Inflammatory macrophage treated with lipopolysaccharide for 1 hour (primary cell): ENCODE measurements at places on chromosomes 12 and 14.

DNA sequence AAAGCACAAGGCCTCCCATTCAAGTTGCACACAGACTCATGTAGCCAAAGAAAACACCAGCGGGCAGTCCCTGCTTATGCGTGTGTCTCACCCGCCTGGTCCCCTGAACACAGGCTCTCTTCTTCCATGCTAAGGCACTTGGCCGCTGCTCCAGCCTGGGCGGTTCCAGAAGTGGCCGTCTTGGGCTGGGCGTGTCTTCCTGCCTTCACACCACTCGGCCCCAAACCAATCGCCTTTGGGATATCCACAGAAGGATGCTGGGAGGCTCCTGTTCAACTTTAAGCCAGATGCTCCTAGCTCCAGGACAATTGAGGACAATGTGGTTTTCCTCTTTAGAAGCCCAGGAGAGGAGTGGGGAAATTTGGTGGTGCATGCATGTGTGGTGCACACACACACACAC, 2.2 kb downstream of the SCARB1 start:
- no peak for DNase-seq

DNA sequence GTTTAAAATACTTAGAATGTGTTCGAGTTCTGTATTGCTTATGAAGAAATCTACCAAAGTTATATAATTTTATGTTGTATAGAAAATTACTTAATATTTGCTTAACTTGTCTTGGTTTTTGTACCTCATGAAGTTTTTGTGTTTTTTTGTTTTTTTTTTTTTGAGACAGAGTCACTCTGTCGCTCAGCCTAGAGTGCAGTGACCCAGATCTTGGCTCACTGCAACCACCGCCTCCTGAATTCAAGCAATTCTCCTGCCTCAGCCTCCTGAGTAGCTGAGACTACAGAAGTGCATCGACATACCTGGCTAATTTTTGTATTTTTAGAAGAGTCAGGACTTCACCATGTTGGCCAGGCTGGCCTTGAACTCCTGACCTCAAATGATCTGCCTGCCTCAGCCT, 69.9 kb downstream of the MON2 start:
- DNase-seq: no peak

- peak; percentile 93 for DNase-seq
Observed at GRCh38 chr12:124939421-124940142, 25.1 kb upstream of the UBC start.

GRCh38 chr12:103573185-103573584, 13.9 kb upstream of the STAB2 start:
- DNase-seq: no peak

- DNase-seq: no peak
Observed at GRCh38 chr14:96281486-96281885, 25.5 kb downstream of the BDKRB1 start.

DNA sequence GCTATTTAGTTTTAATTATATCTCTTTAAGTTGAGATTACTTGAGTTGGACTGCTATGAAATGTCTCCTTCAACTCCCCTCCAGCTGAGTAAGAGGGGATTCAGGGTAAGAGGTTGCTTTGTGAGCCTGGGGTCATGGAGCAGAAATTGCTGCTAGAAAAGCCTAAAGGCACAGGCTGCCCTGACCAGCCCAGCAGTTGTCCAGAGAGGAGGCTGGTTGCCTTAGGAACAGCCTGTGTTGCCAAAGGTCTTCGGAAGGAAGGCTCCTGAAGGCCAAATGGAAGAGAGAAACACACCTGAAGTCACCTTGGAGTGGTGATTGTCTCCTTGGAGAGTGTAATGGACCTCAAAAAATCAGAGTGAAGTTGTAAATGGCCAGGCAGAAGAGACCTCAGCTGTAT, 235.5 kb upstream of the PDE3A start:
- no peak for DNase-seq

GRCh38 chr12:131732996-131733615, 22.2 kb downstream of the SFSWAP start:
- DNase-seq: no peak

GRCh38 chr12:3671330-3672112, 81.4 kb downstream of the CRACR2A start:
- no peak for DNase-seq

- peak; percentile 20 for DNase-seq
Observed at GRCh38 chr14:54572316-54572715, 5.4 kb downstream of the SAMD4A start.

DNA sequence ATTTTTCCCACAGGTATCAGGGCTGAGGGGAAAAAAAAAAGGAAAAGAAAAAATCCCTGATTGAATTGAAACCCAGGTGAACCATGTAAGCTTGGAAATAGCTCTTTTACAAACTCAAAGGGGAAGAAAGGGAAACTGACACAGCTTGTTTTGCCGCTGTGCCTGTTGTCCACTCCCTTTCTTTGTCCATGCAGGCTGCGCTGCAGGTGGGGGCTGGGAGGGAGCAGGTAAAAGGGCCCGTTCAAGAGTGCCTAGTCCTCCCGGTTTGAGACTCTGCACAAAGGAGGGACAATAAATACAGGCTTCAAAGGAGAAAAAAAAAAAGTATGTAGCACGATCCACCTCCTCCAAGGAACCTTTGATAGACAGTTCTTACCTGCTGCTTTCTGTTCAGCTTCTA, 194.8 kb downstream of the GRIN2B start:
- no peak for DNase-seq

GRCh38 chr12:69099201-69099837, 140.1 kb upstream of the CPSF6 start:
- DNase-seq: peak; percentile 14

DNA sequence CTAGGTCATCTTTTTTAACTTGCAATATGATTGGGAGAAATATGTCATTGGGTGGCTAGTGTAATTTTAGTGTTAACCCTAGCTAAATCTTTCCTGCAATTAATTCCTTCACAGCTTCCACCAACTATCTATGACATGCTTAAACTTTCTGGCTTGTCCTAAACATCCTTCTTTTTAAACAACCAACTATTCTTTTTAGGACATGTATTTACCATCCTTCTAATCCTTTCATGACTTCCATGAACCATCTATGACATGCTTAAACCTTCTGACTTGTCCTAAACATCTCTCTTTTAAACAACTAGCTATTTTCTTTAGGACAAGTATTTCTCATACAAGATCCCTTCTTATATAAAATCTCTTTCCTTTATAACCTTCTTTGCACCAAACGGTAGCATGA, 179.6 kb upstream of the PDZRN4 start:
- DNase-seq: no peak

DNA sequence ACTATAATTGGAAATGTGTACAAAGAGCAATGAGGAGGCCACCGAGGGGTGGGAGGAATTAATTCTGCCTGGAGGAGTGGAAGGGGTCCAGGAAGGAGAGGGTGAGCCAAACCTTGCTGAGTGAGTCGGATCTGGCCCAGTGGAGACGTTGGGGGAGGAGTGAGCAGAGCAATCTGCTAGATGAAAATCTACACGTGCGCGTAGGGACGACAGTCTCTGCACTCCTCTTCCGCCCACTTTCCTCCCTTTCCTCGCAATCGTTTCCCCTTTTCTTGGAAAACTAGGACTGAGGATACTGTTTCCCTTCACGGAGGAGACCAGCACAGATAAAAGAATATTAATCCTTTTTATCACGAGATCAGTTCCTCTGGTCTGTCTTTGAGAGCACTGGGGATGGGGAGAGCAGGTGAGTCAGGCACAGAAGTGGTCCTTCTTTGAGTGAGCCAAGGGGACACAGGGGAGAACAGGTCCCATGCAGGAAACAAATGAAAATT, 2.9 kb upstream of the NAB2 start:
- DNase-seq: peak; percentile 35

DNA sequence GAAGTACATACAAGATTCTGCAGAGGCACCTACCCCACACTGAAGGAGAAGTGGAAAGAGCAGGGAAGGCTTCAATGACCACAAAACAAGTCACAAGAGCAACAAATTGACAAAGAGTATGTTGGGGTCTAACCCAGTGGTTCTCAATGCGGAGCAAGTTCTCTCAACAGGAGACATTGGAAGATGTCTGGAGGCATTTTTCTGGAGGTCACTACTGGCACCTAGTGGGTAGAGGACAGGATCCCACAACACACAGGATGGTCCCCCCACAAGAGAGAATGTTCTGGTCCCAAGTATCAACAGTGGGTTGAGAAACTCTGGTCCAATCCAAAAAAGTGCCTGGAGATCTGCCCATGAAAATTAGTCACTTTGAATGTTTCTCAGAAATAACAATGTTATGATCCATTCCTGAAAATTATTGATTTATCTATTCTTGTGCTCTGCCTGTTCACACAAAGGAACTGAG, 3.4 kb downstream of the SSH1 start:
- peak; percentile 45 for DNase-seq

DNA sequence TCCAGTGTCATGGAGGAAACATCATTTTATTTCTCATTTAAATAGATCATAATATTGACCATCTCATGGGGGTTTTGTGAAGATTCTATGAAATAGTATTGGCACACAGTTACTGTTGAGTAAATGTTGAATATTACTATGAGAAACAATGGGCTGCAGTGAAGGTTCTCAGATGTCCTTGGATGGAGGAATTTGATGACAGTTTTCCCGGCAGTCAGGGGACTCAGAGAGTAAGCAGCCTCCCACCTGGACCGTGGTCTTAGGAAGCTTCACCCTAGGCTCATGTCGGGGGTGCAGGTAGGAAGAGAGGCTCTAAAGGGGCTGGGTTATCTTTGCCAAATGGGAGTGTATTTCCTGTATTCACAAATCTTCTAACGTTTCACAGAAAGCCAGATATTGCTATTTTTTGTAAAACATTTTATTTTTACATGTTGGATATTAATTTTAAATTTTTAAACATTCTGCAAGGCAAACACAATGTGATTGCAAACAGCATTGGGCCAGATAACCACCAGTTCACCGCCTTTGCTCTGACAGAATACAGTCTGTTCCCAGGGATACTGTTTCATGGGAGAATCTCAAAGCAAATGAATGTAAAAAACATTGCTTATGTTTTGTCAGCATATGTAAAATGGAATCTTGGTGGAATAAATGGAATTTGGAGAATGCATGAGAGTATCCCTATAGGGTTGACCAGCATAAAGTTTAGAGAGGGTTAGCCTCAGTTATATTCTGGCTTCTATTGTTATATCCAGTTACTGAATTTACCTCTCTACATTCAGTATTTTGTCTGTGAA, 380.8 kb upstream of the TMEM132C start:
- DNase-seq: no peak

DNA sequence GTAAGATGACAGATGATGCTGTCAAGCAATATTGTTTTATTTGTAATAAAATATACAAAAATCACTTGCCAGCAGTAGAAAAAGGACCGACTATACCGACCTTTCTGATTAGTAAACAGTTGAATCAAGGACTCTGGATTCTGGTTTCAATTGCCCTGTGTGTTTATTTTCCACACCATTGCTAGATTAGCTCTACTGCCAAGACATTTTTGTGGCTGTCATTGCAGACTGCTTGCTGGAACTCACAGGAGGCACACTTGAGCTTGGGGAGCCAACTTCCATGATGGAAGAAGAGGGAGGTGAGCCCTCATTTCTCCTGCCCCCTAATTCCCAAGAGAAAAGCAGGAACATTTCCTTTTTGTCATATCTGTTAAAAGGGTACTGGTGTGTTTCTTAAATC, 51.3 kb downstream of the MAPKAPK5 start:
- DNase-seq: no peak

DNA sequence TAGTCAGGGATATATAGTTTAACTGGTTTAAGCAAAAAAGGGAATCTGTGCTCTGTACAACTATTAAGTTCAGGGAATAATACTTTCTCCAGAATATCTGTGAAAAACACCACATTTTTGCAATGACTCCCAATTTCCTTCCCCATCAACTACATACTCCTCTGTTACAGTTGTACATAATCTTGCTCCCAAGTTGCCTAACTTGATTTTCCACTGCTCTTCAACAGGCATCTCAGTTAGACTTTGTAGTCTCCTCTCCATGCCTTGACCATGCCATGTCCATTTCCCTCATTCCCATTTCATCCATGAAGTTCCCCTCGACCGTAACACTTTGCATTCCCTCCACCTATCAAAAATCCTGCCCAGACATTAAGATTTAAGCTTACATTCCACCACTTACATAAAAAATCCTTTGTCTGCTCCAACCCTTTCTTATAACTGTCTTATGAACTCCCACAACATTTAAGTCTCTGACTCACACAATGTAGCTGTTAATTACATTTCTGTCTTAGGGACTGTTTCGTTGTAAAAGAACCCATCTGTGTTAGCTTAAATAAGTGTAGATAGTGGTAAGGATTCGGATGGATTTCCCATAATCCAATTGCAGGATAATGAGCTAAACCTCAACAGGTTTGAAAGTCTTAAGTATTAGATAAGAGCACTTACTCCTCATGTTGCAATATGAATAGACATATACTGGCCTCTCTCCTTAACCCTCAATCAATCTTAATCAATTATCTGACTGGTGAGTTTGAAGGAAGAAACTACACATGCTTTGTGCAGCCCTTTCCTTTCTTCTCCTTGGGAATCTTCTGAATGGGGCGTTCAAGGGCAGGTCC, 156.5 kb downstream of the PAWR start:
- DNase-seq: no peak

GRCh38 chr12:48366131-48366530, 15.4 kb upstream of the ZNF641 start:
- no peak for DNase-seq

GRCh38 chr14:31582836-31583452, 21.7 kb downstream of the NUBPL start:
- DNase-seq: no peak

- no peak for DNase-seq
Observed at GRCh38 chr12:45423931-45424330, 208.0 kb downstream of the ANO6 start.

DNA sequence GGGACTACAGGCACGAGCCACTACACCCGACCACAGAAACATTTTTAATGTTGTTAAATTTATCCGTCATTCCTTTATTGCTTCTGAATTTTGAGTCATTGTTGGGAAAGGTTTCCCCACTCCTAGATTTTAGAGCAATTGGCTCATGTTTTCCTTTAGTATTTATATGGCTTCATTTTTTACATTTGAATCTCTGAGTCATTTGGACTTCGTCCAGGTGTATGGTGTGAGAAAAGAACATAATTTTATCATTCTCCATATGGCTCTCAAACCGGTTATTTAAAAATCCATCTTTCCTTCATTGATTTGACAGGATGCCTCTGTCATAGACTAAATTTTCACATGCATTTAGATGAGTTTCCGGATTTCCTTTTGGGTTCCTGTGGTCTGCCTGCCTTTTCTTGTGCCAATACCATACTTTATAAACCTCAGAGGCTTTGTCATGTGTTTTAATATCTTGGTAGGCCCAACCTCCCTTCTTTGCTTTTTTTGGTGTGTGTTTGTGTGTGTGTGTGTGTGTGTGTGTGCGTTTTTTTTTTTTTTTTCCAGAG, 30.9 kb downstream of the LRTM2 start:
- DNase-seq: no peak

- DNase-seq: peak; percentile 29
Observed at GRCh38 chr12:102169922-102170621, 27.6 kb downstream of the PMCH start.

DNA sequence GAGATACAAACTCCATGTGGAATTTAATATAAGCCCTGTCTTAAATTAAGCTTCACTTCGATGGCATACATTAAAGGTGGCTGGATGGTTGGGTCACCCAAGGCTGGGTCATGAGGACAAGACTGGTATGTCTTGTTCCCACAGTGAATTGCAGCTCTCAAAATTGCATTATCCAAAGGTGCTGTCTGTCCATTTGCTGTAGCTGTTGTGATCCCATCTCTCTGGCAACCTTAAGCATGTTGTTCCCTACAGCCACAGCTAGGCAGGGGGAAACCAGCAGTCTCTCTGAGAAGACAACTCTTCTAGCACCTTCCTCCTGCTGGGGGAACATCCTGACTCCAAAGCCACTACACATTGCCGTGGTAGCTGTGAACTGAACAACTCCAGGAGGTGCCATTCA, 187.0 kb downstream of the NUAK1 start:
- no peak for DNase-seq
